Thymus (tissue), 14 donors: ENCODE measurements at places on chromosomes 5 and 9.
A peak's percentile ranks its signal among the peaks of the same experiment; 100 is the strongest.

- DNase-seq = no peak
Observed at GRCh38 chr9:136386018-136386417, 12.5 kb upstream of the CARD9 start.

GRCh38 chr5:103037673-103038455 is 82.1 kb downstream of the GIN1 start:
- no peak for DNase-seq

DNA sequence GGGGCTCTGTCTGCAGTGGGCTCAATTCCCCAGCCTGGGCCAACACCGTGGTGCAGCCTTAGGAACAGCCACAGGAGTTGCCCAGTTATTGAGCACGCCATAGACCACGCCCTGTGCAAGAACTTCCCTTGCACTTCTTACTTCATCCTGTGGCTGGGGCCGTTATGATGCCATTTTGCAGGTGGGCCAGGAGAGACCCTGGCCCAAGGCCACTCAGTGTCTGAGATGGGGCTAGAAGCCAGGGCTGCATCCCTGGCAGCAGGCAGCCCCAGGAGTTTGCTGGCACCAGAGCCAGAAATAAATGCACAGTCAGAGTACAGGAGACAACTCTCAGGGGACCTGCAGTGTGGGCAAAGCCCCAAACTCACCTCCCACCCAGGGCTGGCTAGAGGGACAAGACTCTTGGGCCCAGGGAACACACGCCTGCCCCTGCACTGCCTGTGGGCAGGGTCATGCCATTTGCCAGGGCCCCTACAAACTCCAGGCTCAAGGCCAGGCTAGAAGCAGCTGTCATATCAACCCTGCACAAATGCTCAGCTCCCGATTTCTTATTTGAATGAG is 6.7 kb downstream of the CORO2A start:
- DNase-seq = no peak

DNA sequence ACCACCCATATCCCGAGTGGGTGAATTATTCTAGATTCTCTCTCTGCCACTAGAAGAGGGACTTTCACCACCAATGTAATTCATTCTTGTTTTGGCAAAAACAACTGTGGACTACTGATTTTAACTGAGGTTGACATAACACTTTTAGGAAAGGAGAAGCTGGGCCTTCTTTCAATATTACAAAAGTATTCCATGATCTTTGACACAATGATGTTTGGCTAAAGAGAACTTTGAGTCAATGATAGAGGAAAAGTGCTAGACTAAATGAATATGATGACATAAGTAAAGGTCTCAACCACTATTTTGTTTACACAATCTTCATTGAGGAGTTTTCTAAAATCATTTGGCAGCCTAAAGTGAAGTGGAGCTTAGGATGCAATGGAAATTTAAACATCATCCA is 336.9 kb upstream of the PDE4D start:
- DNase-seq = no peak

DNA sequence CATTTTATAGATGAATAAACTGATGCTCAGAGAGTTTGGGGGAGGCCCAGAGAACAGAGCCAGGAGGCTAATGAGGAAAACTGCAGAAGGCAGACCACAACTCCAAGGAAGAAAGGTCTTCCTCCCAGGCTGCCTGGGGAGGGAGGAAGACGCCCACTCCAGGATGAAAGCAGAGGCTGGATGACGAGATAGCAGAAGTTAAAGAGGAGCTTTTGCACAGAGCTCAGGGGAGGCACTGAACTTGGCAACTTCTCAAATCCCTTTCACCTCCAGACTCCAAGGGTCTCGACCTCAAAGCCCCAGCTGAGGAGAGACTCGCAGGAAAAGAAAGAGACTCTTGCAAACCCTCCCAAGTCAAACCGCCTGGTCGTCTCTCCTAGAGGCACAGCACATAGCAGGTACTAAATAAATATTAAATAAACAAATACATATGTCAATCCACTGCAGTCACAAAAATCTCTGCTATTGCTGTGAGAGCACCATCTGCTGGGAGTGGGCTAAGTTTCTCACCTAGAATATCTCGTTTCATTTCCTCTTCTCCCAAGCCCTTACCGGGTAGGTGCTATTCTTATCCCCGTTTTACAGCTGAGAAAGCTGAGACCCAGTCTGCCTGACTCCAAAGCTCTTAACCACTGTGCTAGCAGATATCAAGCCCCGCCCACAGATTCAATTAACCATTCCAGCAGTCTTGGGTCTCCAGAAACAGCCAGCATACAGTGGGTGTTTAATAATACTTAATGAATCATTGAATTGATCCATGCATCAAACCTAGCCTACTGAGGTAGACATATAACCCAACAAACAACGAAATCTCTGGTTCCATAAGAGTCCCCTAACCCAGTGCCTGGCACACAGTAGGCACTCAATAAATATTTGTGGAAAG is 97.8 kb upstream of the HAND1 start:
- no peak for DNase-seq

- no peak for DNase-seq
Observed at GRCh38 chr5:97136475-97136874, 5.9 kb downstream of the LIX1 start.

DNA sequence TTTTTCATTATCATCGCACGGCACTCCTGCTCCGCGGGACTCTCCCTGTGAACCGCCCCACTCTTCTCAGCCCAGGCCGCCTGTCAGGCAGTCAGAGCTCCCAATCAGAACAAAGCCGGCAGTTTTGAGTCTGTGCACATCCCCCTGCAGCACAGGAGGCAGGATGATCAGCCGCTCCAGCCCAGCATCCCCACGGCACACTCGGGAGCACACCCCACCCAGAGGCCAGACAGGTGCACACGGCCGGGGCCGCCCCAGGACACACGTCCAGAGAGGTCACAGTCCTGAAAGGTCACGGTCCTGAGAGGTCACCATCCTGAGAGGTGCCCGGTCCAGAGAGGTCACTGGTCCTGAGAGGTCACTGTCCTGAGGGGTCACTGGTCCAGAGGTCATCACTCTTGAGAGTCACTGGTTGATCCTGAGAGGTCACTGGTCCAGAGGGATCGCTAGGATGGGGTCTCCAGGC is 8.4 kb downstream of the TPPP start:
- DNase-seq = no peak

DNA sequence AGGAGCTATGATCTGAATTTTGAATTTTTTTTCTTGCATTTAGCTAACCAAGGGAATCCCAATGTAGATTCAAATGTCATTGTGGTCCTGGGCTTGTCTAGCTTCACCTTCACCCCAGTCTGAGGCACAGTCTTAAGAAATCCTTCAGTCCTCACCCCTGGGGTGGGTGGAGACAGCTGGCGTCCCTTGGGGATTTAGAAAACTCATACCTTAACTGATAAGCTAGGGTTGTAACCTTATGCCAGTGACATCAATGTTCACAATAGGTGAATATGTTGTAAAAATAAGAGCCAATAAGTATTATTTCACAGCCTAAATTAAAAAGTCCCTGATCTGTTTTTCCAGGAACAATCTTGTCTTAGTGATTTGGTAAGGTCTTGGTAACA is 4.6 kb downstream of the ISOC1 start:
- DNase-seq = no peak

DNA sequence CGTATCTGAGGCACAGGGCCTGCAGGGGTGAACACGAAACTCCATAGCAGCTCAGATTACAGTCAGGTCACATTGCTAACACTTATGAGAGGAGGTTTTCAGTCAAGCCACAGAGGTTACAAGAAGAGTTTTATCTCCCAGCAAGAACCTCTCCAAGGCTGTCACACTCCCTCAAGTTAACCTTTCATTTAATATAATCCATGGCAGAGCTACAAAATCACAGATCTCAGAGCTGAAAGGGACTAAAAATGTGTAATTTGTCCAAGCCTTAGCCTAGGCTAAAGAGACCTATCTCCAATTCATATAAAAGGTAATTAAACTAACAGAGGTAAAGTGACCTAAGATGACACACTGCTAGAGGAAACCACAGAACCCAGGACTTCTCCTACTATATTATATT is 57.2 kb downstream of the MLANA start:
- no peak for DNase-seq

DNA sequence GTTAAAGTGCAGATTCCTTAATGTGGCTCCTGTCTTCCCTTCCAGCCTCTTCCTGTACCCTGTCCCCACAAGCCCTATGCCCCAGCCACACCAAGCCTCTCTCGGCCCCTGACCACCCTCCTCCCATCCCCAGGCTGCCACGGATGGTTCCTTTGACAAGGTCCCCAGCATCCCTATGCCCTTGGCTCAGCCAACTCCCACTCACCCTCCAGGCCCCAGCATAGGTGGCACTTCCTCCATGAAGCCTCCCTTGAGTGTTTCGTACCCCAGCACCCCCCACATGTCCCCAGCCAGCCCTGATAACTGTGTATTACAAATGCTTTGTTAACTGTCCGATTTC is 115.5 kb upstream of the TBC1D2 start:
- no peak for DNase-seq

DNA sequence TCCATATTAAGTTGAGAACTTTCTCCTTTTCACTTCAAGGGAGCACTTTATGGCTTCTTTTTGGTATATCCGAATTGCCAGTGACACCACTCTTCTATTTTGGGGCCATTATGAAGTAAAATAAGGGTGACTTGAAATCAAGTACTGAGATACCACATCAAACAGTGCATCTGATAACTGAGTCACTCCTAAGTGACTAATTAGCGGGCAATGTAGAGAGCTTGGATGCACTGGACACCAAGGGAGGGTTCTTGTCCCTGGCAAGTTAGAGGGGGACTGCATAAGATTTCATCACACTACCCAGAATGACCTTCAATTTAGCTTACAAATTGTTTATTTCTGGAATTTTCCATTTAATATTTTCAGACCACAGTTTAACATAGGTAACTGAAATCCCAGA is 813.9 kb upstream of the CDH10 start:
- DNase-seq = no peak

DNA sequence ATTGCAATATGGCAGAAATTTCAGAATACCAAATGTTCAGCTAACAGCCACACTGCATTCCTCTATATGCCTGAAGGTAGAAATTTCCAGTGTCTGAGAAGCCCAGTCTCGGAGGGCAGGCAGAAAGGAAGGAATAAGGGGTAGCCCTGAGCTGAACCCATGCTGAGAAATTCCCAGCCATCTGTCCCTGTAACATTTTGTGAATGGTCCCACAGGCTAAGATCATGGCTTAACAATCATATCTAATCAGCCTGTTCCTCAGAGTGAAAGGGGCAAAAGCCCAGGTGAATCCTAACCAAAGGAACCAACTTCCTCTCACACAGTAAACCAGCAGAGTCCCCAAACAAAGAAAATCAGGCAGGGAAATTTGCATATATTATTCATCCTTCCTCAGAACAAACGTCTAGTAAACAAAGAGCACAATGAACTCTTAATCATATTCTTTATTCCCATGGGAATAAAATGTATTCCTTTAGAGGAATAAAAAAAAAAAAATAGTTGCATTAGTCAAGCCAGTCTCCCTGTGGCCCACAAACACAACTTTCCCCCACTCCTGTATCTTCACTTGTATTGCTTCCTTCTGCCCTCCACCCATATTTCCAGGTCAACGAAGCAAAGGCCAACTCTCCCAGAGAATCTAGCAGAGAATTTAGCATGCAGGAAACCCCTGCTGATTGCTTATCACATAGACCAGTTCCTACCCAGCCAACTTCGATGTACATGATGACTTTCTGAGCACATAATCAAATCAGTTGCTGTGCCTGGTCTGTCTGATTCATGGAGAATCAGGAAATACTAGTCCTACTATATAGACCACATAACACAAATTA is 257.6 kb downstream of the FAM114A2 start:
- DNase-seq = no peak

- peak; percentile 89 for DNase-seq
Observed at GRCh38 chr9:7976167-7976755, 176.7 kb upstream of the DMAC1 start.

GRCh38 chr5:10743526-10743925 is 17.5 kb downstream of the DAP start:
- DNase-seq = no peak

- DNase-seq = no peak
Observed at GRCh38 chr5:146548781-146549449, 32.9 kb upstream of the GPR151 start.
